ENCODE measurements at places on chromosomes 7 and 10.

DNA sequence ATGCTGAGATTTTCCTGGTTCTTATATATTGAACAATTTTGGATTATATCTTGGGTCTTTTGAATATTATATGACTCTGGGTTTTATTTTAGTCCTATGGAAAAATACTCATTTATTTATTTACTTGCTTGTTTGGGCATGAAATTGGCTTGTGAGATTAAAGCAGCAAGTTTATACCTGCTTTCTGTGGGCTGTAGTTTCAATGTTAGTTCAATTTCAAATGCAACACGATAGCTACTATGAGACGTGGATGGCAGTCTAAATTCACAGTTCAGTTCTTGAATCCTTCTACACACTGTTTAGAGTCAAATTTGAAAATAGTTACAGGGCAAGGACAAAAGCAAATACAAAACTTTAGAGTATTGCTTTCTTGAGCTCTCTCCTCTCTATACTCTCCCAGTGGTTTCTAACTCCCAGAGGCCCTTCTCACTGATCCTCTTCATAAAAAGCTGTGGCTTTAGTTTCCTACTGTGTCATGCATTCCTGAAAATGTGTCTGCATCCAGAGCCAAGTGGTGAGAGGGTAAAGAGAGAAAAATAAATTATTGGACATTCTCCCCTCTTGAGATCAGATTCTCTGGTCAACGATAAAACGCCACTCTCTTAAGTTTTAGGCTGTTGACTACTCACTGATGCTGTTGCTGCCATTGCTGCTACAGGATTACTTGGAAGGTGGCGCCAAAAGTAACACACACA lies 34.4 kb downstream of the POLR1F start:
- no peak for DNase-seq

- no peak for DNase-seq
These were observed 1109.8 kb upstream of the AUTS2 start for GRCh38 chr7:68488341-68489060.

GRCh38 chr7:45990276-45990675 lies 69.2 kb upstream of the IGFBP3 start:
- no peak for DNase-seq

GRCh38 chr10:70809726-70810125 lies 6.0 kb upstream of the SGPL1 start:
- DNase-seq, result no peak

GRCh38 chr10:52100011-52100547 lies 214.0 kb upstream of the DKK1 start:
- no peak for DNase-seq

- DNase-seq, result no peak
These were observed 1160.3 kb downstream of the CNTNAP2 start for GRCh38 chr7:147276783-147277370.
